ENCODE measurements at places on chromosomes 2 and 18. TPM values are rescaled to one million over a fixed set of nuclear protein-coding genes. Genes with fewer than 3 reads are reported as not detected.

Gene POTEI
- total RNA-seq, result not detected

Gene CHRNG
- total RNA-seq, result not detected

Gene CIAO1
- 54.2 TPM for total RNA-seq

Gene CD207
- total RNA-seq, result not detected

Gene REG3G
- not detected for total RNA-seq

Gene TUBA4B
- not detected for total RNA-seq

Gene ANKRD53
- under 0.01 TPM for total RNA-seq

Gene TEX261
- total RNA-seq, result 46.4 TPM

Gene ARID5A
- 13.0 TPM for total RNA-seq

Gene DPP4
- 64.8 TPM for total RNA-seq

Gene LIMS4
- 15.1 TPM for total RNA-seq

Gene KCNS3
- total RNA-seq, result 7.6 TPM

Gene IGFBP5
- total RNA-seq, result 15.9 TPM

Measured in cardiac atrium fibroblast (primary cell).